Activated CD8-positive, alpha-beta memory T cell treated with anti-CD3 and anti-CD28 coated beads for 4 hours (primary cell): ENCODE measurements at places on chromosomes 2 and 18.
A peak's percentile ranks its signal among the peaks of the same experiment; 100 is the strongest.

- no peak for DNase-seq
These were observed 87.7 kb downstream of the SPRED2 start for GRCh38 chr2:65344689-65345088.

DNA sequence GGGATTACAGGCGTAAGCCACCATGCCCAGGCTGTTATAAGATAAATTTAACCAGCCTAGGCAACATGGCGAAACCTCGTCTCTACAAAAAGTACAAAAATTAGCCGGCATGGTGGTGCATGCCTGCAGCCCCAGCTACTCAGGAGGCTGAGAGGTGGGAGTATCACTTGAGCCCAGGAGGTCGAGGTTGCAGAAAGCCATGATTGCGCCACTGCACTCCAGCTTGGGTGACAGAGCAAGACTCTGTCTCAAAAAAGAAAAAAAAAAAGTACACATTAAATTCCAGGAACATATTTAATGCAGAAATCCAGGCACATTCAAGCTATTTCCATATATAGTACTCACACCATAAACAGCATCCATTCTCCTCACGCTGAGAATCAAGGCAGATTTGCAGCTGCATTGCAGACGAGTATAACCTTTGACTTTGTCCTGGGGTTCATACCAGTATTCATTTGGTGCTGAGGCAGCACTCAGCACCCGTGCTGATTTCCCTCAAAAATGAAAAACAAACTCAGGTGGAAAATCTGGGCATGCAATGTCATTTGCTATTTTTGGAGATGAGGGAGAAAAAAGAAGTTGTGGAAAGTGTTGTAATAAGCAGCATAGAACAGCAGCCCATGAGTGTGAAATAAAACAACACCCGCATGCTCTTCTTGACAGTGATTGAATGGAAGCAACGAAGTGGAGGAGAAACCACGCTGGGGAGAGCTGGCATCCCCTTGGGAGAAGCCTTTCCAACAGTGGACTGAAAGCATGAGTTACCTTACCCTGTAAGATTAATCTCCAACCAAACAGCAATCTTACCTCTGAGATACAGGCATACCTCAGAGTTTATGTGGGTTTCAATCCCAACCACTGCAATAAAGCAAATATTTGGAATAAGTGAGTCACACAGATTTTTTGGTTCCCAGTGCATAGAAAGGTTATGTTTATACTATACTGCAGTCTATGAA is 46.8 kb upstream of the ANXA4 start:
- no peak for DNase-seq

GRCh38 chr2:189799531-189799930 is 15.3 kb downstream of the PMS1 start:
- DNase-seq: no peak

- DNase-seq: no peak
These were observed 40.1 kb downstream of the SERPINE2 start for GRCh38 chr2:223998948-223999347.

- no peak for DNase-seq
These were observed 295.0 kb downstream of the CDCA7 start for GRCh38 chr2:173649527-173650219.

- DNase-seq: no peak
These were observed 2.9 kb downstream of the MXD1 start for GRCh38 chr2:69917852-69918251.

- DNase-seq: no peak
These were observed 18.9 kb downstream of the KCNG3 start for GRCh38 chr2:42474765-42475454.

- DNase-seq: no peak
These were observed 20.9 kb upstream of the DNMT3A start for GRCh38 chr2:25362434-25363145.

DNA sequence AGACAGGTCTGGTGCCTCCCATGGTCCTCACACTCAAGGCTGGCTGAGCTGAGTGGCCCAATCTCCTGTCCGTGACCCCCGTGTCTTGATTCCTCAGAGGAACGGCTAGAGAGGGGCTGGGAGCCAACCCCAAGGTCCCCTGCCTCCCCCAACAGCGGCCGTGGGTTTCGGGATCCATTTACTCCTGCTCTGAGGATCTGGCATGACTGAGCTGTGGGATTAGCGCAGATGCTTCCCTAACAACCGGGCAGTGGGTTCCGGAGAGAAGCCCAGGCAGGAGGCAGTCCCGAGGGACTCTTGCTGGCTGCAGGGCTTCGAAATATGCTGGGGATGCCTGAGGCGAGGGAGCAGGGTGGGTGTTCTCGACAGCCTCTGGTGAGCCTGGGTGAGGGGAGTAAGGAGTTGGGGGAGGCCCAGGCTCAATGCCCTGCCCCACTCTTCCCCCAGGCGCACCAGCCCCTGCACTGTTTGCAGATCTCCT is 18.9 kb downstream of the GPR35 start:
- no peak for DNase-seq

DNA sequence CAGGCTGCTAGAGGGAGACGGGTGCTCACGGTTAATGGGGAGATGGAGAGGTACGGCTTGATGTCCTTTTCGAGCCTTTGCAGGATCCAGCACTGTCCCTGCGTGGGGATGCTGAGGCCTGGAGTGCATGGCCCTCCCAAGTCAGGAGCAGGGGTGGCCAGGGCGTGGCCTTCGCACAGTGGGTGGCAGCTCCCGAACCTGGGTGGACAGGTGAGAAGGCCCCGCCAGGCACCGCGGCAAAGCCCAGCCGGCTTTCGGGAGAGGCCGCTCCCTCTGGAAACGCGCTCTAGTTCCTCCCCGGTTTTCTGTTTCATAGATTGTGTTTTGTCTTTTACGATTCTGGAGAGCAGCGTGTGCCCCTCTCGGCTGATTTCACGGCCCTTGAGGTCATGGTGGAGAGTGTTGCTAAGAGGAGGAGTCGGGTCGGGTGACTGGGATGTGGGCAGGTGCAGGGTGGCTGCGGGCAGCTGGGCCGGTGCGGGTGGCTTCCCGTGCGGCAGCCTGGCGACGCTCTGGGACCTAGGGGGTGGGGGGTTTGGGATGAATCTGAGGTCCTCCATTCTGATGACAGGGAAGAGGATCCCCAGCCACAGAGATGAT is 39.4 kb downstream of the CTDP1 start:
- no peak for DNase-seq

DNA sequence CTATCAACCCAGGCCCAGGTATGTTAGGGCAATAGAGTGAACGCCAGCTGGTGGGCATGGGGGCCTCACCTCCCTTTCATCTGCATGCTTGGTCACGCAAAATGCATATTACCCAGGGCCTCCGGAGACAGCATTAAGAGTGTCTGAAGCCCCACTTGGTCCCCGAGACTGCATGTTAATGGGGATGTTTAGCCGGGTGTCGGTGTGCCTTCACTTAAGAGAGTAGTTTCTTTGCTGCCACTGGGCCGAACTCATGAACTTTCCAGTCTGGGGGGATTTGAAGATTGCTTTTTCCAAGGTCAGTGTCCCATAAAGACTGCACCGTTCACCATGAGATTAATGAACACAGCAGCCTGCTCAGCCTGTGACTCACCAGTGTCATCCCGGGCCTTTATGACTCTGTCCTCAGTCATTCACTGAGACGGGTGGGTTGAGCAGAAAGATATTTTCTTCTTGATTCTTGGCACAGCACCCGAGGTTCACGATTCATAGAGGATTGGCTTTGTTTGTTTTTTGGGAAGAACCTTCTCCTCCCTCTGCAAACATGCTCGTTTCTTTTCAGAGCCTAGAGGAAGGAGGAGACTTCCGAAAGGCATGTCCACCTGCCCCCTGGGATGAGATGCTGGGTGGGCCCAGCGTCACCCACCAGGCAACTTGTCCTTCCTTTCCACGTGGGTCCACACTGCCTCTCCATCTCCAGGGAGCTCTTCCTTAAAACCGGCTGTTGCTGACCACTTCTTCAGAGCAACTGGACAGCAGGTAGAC is 199.1 kb downstream of the GLI2 start:
- DNase-seq: no peak

DNA sequence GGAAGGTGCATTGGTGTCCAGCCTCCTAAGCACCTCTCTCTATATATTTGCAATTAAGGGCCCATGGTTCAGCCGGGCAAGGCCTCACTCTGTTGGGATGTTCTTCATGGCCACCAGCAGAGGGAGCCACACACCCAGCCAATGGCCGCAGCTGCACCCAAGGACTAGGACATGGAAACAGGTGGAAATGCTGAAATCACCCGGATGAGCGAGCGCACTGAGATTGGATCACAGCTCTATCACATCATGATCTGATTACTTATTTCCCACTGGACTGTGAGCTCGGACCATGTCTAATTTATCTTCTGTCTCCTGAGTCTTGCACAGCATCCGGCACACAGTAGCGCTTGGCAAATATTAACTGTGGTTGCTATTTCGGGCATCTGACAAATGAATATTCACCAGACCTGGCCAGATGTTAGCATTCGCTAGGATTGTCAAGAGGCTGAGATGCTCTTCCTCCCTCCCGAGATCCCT is 31.2 kb downstream of the KIF3C start:
- DNase-seq: peak; percentile 39

- no peak for DNase-seq
These were observed 14.9 kb upstream of the B3GNT2 start for GRCh38 chr2:62180975-62181374.

DNA sequence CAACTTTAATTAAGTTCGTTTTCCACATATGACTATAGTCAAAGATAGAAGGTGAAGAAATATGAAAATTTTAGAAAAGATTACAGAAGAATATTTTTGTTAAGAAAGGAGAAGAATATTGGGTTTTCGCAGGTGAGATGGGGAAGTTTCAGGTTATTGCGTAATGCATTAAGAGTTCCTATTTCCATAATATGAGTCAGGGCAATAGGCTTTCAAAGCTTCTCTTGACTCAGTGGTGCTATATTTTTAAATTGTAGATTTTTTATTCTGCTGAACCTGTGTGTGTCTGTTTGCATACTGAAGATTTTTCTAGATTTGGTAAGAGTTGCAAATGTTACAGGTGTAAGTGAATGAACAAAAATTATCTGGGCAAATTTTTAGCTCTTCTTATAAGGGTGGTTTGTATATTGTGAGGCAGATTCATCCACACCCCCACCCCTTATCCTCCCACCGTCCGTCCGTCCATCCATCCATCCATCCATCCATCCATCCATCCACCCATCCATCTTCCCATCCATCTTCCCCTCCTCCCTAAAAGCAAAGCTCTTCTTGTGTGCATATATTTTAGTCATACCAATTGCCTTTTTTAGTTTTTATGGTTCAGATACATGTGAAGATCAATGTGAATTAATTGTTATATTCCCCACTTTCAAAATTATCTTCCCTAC is 69.6 kb downstream of the MYO1B start:
- no peak for DNase-seq

DNA sequence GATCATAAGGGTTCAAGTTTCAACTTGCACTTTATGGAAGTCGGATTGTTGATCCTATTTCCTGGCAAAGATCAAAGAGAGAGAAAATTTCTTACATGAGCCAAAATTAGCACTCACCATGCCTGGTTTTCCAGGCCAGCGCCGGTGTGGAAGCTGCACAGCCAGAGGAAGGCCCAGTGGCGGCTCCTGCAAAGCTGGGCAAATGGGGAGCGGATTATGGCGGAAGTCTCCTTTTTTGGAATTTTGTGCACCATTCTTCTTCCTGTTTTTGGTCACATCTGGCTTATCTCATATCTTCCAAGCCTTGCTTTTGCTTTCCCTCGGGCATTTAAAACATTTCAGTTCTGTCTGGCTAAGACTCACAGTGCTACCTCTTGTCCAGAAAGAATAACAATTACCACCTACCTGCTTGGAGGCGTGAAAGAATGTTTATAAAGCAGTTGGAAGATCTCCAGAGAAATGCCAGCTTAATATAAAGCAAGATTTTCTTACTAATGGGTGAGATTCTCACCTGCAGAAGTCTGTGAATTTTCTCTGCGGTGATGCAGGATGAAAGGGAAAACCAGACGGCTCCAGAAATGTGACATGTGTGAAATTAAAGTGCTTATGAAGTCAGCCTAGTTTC is 94.3 kb downstream of the ASAP2 start:
- DNase-seq: no peak

DNA sequence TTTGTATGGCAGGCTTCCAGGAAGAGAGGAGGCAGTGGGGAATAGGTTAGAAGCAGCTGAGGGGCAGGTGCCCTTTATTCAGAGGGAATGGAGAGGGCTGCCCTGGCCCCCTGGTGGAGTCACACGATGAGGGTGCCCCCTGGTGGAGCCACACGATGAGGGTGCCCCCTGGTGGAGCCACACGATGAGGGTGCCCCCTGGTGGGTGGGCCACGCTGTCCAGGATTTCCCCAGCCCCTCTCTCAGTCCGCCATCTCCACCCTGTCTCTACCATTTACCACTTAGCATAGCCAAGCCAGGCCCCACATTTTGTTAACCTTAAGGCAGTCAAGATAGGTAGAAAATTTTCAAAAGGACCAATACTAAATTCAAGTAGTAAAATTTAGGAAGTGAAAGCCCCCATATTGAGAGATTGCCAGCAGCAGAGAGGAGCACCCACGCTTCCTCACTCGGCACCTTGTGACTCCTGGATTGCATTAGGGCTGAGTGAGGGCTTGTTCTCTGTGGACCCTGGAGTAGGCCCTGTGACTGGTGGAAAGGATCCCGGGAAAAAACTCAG is 10.4 kb upstream of the FAM228A start:
- DNase-seq: peak; percentile 4

- DNase-seq: no peak
These were observed 312.4 kb upstream of the TCF4 start for GRCh38 chr18:55900380-55900779.

DNA sequence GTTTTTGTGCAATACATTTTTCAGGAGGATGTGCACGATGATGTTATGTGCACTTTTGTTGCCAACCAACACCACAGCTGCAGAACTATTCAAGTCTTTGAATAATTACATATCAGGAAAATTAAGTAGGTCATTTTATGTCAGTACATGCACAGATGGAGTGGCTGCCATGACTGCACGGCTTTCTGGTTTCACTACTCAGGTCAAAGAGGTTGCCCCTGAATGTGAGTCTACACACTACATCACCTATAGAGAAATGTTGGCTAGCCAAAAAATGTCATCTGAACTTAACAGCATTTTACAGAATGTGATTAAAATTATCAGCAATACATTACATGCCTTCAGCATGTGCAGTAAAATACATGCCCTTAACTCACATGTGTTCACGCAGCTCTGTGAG is 1637.3 kb upstream of the NXPH2 start:
- no peak for DNase-seq

DNA sequence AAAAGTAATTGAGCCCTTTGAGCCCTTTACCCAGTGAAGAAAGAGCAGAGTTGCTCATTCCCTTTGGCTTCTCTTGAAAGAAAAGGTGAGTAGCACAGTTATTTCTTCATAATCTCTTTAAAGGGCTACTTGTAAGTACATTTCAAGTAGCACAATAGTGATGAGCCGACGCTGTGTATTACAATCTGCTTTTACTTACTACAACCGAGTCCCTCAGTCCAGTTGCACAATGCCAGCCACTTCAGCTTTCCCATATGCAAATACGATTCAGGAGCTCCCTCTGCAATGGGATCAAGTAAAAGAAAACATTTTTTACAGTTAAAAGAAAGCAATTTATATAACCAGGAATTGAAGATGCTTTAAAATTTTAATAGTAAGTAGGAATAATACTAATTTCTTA is 868.5 kb downstream of the RNF144A start:
- DNase-seq: no peak

DNA sequence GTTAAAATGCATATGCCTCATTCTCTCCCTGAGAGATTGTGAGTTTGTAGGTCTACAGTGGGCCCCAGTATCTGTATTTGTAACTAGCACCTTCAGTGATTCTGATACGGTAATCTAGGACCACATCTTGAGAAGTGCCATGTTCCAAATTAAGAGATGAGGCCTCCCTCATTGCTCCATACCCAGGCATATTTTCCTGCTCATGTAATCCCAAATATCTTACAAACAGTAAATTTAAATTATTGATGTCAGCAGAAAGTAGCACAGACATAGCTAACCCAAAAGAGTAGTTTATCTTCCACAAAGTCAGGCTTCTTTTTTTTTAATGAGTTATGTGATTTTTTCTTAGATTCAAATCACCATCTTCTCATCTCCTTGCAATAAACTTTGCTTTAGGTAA is 263.8 kb downstream of the SETBP1 start:
- no peak for DNase-seq
